Hematopoietic multipotent progenitor cell (in vitro differentiated cells): ENCODE measurements at places on chromosomes 2 and 18.

DNA sequence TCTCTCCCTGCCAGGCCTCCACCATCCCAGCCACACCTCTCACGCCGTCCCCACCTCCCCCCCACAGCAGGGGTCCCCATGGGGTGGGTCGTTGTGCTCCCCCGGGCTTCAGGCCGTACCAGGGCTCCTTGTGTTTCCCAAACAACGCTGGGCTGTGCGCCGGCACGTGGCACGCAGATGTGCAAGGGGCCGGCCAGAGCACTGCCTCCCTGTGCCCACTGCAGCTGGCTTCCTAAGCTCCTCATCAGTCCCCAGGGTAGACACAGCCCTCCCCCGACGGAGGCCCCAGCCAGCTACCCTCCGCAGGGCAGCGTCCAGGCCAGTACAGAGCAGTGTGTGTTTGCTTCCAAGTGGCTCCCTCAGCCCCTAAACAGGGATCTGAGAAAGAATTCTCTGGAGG, 34.0 kb downstream of the BIN1 start:
- no peak for DNase-seq

DNA sequence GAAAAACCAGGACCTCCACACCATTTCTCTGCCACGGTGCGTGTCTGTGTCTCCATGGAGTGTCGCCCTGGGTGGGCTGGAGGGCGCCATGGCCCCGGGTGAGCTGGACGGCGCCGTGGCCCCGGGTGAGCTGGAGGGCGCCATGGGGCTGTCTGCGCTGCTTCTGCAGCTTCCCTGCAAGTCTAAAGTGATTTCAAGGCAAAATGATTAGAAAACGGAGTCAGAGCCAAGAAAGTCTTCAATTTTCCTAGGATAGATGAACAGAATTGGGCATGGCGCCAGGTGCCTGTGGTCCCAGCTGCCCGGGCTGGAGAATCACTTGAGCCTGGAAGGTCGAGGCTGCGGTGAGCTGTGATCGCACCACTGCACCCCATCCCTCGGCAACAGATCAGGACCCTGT, 27.7 kb upstream of the NFATC1 start:
- DNase-seq, result no peak

DNA sequence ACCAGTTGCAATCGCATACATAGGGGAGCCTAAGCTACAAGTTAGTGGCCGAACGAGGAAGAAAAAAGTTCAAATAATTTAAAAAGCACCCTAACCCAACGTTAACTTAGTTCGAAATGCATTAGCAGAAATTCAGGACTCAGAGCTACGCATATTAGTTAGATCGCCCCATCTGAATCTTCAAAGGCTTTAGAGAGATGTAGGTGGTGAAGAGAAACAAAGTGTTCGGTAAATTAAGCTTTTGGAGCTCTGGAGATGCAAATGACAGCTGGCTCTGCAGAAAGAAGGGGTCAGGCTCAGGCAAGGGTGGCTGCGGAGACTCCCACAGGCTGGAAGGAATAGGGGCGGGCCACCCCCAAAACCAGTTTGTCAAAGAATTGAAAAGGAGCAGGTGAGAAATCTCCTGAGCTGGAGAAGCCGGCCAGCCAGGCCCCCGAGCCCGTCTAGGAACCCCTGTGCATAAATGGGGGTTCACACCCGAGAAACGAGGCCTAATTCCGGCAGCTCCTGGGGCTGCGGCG, 621 bp downstream of the TXNL1 start:
- DNase-seq, result no peak

- DNase-seq, result no peak
Measured at GRCh38 chr18:76928179-76928868, 106.0 kb downstream of the ZNF236 start.

DNA sequence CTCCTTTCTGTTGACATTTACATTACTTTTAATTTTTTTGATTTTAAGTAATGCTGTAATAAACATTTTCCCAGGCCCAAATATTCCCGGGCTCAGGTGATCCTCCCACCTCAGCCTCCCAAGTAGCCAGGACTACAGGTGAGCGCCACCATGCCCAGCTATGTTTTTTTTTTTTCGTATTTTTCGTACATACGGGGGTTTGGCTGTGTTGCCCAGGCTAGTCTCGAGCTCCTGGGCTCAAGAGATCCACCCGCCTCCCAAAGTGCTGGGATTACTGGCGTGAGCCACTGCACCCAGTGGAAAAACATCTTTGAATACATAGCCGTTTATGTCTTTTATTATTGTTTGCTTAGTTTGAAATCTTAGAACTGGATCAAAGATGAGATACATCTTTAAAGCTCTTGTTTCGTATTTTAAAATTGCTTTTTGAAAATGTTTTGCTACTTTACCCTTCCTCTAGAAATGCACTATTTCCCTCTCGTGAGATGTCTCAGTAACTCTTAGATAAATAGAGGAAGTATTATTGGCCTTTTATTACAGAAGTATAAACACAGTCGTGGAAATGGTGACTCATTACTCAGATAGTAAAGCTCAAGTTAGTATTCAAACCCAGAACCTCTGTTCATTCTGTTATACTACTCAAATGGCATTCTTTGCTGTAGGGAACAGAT, 2.4 kb downstream of the SMCHD1 start:
- DNase-seq, result no peak

DNA sequence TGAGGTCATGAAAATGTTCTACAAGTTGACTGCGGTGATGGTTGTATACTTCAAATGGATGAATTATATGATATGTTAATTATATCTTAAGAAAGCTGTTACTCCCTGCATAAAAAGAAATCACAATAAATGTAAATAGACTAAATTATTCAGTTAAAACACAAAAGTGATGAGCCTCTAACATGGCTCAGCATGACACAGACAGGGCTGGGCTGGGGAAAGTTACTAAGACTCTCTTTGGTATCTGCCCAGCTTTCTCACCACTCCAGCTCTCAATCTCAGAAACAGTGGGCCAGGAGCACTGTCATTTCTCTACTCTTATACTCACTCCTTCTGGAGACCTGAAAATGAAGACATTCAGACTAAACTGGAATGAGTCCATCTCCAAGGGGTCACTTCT, 3.5 kb downstream of the CYP27C1 start:
- DNase-seq, result no peak

- DNase-seq, result no peak
Measured at GRCh38 chr2:83923531-83923930, 535.5 kb downstream of the SUCLG1 start.

GRCh38 chr18:9147440-9148202, 11.0 kb downstream of the ANKRD12 start:
- no peak for DNase-seq

GRCh38 chr2:133641497-133641896, 73.2 kb upstream of the NCKAP5 start:
- no peak for DNase-seq

- DNase-seq, result no peak
Measured at GRCh38 chr2:127014630-127015029, 92.3 kb downstream of the BIN1 start.

DNA sequence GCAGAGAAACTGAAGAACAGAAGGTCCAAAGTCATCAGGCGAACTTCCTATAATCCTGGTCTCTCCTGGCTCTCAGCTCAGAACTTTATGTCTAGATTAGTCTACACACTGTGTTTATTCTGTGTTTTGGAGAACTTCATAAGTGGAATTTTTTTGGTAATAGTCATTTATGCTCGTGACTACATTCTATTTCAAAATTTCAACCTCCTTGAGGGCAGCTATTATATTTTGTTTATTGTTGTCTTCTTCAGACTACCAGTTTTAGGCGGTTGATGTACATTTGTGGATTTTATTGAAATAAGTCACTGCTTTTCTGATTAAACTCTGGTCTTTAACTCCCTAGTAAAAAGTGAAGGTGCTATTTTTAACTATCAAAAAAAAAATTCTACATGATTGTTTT, 816.6 kb downstream of the SATB2 start:
- no peak for DNase-seq
